ENCODE measurements at places on chromosomes 7 and 10.

DNA sequence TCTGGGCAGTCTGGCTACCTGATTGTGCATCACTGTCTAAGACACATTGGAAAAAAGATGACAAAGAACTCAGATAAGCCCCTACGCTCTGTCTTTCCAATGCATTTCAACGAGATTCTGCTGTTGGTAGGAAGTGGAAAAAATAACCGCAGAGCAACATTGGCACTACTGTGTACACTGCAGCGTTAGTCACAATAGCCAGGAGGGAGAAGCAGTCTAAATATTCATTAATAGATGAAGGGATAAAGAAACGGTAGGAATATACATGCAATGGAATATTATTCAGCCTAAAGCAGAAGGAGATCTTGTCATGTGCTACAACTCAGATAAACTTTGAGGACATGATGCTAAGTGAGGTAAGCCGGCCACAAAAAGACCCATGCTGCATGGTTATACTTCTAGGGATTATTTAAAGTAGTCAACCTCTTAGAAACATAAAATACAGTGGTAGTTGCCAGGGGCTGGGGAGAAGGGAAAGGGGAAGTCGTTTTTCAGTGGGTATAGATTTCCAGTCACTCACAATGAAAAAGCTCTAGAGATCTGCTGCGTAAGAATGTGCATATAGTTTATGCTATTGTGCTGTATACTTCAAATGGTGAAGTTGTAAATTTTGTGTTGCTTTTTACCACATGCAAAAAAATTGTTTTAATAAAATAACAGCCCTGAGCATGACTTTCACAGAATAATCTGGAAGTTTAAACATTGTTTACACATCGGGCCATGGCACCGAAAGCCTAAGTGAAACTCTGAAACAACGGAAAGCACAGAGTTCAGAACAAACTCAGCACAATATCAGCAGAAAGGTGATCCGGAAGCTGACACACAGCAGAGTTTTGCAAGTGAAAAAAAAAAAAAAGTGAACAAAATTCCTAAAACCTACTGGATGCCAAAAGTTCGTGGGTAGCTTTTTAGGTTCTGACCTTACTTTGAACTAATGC lies 40.1 kb downstream of the ELMO1 start:
- no peak for DNase-seq
- no peaks in the 10 kb centered on the region for H3K27me3 ChIP-seq
- H3K36me3 ChIP-seq: peaks cover 4% of the 10 kb centered on the region
- H3K4me1 ChIP-seq: peaks cover 2% of the 10 kb centered on the region
- H3K4me3 ChIP-seq: no peak overlapping the region

- H3K4me1 ChIP-seq: peaks cover 9% of the 10 kb centered on the region
- H3K27me3 ChIP-seq: no peaks in the 10 kb centered on the region
- DNase-seq: no peak
Observed at GRCh38 chr10:121339114-121339513, 259.1 kb downstream of the FGFR2 start.

DNA sequence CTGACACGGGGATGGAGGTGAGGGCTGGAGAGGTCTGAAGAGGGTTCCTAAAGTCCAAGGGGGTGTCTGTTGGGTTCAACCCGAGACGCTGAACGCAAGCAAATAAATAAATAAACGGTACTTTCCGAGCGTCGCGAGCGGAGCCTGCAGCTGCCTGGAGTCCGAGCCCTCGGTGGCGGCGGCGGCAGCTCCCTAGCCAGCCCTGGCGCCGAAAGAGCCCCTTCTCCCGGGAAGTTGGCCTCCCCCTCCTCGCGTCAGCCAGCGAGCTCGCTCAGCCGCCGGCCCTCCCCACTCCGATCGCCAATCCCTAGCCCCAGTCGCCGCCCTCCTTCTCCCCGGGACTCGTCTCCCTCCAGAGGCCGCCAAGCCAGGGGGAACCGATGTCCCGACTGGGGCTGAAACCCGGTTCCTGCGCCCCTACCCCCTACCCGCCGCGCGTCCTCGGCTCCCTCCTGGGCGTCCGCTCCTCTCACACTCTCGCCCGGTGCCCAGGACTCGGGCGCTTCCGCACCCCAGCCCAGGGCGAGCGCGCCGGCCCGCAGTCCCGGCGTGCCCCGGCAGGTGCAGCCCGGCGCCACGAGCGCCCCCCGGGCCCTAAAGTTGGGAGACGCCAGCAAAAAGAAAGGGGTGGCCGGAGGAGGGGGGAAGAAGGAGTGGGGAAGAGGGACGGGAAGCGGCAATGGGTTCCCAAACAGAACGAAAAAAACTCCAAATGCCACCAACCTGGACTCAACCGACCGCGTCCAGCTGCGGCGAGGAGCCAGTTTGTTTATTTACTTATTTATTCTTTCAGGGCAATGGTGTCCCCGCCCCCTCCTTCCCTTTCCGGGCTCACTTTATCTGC lies at the start of gene GFRA1:
TSS of gene GFRA1 (minus strand) at position 767 of the 844 bp plus-strand sequence. CDS start 1,177 bp downstream, outside the sequence.
- H3K36me3 ChIP-seq: peaks cover 19% of the 10 kb centered on the region
- H3K27me3 ChIP-seq: peaks cover 39% of the 10 kb centered on the region
- peak within 1 kb of the TSS; percentile 99 for H3K4me3 ChIP-seq
- peak within 1 kb of the TSS; percentile 100 for H3K27ac ChIP-seq
- H3K4me1 ChIP-seq: peaks cover 40% of the 10 kb centered on the region

GRCh38 chr7:1844336-1844950 lies 174.4 kb downstream of the ELFN1 start:
- no peaks in the 10 kb centered on the region for H3K36me3 ChIP-seq
- peaks cover 28% of the 10 kb centered on the region for H3K4me1 ChIP-seq
- peak; percentile 31 for DNase-seq
- no peak overlapping the region for H3K27ac ChIP-seq
- no peak overlapping the region for H3K4me3 ChIP-seq

DNA sequence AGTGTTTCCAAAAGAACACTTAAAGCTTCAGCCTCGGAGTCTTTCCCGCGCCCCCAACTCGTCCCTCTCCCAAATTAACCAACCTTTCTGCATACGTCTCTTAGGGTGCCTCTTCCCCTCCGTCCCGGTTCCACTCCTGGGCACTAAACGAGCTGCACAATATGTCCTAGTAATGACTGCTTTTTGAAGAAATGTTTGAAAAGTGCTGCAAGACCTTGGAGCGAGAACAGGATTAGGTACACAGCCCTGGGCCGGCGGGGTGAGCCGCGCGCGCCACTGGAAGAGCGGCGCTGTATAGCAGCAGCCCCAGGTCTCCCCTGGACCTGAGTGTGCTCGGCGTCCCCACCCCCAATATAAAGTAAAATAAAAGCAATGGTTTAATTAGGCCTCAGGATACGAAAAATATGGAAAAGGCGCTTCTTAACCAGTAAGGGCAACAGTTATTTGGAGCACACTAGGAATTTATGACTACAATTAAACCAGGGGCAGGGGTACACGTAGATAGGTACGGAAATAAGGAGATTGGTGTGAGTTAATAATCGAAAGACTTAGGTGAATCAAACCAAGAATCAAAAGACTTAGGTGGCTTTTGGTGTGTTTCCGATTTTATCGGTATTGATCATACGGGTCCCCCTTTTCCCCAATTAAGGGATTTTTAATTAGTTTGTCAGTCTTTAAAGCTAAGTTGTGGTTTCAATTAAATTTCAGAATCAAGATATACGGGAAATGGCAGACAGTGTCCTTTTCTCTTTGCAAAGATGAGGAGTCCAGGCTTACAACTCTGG lies 1.9 kb downstream of the TET1 start:
- H3K27ac ChIP-seq: peak overlapping the region; percentile 73
- H3K36me3 ChIP-seq: no peaks in the 10 kb centered on the region
- H3K4me1 ChIP-seq: peaks cover 3% of the 10 kb centered on the region
